ENCODE measurements at places on chromosomes 13 and 19.

DNA sequence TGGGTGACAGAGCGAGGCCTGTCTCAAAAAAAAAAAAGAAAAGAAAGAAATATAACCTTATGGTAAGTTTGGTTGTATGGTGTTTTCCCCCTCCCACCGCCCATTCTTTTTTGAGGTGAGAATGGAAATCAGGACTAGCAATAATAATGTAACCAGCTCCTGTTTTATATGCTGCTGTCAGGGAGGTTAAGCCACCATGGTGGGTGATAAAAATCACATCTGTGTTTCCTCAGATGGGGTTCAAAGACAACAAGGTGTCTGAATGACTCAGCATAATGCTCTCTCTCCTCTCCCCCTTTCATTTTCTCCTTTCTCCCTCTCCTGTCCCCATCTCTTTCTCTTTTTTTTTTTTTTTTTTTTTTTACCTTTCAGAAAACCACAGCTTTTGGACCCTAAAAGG lies 28.3 kb upstream of the GARRE1 start:
- no peak for DNase-seq

DNA sequence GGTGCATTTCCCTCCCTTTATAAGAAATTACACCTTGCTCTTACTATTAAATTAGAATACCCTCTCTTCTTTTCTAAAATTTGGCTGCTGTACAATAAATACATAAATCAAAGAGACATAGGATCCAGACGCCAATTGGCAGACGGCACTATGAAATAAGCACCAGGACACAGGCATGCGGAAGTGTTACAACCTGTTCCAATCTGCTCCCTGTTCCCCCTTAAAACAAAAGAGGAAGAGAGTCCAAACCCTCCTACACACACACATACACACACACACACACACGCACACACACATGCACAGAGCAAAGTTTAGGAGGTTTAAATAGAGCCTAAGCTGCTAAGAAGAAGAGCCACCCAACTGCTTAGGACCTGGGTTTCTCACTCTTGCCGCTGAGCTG lies 75.6 kb upstream of the ZNF507 start:
- no peak for DNase-seq

- DNase-seq = peak; percentile 86
Observed at GRCh38 chr19:46495786-46496099, at the start of gene PNMA8B. Gene PNMA8B (minus strand): TSS chr19:46495867. CDS start chr19:46495465, 402 bp downstream.

- DNase-seq = peak; percentile 76
Observed at GRCh38 chr19:1248139-1248785, at the start of gene MIDN. Gene MIDN (plus strand): TSS chr19:1248583. CDS start chr19:1250297, 1,714 bp downstream.

DNA sequence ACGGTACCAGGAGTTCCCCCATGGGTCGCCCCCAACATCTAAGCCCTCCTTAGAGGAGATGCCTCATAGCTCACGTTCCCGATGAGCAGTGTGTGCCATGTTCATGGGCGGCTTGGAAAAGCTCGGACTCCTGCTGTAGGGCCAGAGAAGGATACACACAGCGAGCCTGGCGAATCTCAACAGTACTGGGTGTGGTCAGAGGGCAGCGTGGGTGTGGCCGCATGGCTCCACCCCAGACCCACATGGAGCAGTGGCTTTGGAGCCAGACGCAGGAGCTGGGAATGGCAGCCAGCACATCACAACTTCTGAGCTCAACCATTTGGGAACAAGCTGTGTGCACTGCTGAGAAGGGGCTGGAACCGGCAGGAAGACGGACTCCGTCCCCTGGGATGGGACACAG lies 15.6 kb downstream of the CAPS start:
- DNase-seq = no peak

- no peak for DNase-seq
Observed at GRCh38 chr13:106100171-106100919, 435.1 kb downstream of the EFNB2 start.

GRCh38 chr19:47652285-47652684 lies 43.4 kb downstream of the BICRA start:
- DNase-seq = no peak

DNA sequence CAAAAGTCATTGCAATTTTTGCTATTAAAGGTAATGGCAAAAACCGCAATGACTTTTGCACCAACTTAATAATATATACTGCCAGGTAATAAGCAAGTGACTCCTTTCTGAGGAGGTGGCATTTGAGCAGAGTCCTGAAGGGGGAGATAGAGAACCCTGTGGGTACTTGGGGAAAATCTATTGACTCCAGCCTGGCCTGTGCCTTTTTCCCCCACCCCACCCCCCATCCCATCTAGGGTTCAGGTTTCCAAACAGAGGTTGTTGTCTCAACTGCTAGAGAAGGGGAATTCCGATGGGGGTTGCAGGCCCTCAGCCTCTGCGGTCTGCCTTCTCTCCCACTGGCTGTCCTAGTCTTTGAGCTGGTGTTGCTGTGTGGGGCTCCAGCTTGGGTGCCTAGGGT lies 11.5 kb downstream of the S1PR2 start:
- DNase-seq = no peak

- peak; percentile 89 for DNase-seq
Observed at GRCh38 chr13:76886292-76887075, at the start of gene KCTD12. Gene KCTD12 (minus strand): TSS chr13:76886405. CDS start chr13:76886148, 257 bp downstream.

- peak; percentile 74 for DNase-seq
Observed at GRCh38 chr19:12666265-12667048, at the start of the genes MAN2B1 and WDR83. Gene MAN2B1 (minus strand): TSS chr19:12666742. CDS start chr19:12666701, 41 bp downstream. Gene WDR83 (plus strand): TSS chr19:12666807. CDS start chr19:12669791, 2,984 bp downstream.

DNA sequence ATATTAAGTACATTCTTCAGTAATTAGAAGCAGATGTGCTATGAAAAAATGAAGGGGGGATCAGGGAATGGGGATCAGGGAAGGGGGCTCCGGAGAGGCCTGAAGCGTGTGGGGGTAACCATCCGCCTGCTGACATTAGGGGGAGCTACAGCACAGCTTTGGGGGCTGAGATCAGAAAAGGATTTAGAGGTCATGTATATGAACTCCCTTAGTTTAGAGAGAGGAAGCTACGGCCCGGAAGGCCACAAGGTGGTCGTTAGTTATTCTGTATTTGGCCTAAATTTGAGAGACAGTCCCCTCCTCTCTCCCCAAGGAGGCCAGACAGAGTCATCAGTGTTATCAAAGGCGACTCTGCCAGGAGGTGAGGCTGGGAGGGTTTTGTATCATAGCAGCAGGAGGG lies 99.0 kb downstream of the TM9SF2 start:
- DNase-seq = no peak

- DNase-seq = no peak
Observed at GRCh38 chr13:36917311-36917710, 2.7 kb downstream of the SMAD9 start.

GRCh38 chr13:73254827-73255226 lies 196.0 kb downstream of the KLF5 start:
- DNase-seq = no peak

GRCh38 chr13:68190818-68191217 lies 960.7 kb upstream of the PCDH9 start:
- no peak for DNase-seq

DNA sequence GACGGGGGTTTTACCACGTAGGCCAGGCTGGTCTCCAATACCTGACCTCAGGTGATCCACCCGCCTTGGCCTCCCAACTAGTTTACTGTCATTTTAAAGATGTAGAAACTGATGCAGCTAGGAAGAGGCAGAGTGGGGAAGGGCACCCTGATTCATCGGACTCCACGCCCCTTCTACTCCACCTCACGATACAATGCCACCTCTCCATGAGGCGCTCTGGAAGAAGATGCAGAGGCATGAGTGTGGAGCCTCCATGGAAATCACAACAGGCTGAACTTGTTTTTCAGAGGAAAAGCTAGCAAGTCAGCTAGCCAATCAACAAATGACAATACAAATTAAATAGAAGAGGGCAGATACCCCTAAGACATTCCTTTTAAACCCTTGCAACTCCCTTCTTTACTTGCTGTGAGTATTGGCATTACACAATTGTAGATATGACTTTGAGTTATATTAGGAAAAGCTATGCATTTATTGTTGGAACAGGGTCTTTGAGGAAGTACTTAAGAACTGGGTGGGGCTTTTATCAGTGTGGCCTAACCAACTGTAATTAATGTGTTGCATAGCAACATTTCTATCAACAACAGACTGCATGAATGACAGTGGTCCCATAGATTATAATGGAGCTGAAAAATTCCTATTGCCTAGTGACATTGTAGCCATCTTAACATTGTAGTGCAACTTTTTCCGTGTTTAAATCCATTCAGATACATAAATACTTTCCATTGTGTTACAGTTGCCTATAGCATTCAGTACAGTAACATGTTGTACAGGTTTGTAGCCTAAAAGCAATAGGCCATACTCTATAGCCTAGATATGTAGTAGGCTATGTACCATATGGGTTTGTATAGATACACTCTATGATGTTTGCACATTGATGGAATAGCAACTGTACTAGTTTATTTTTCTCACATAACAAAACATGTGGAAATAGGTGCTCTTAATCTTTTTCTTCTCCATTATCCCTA lies 17.6 kb downstream of the WDFY2 start:
- DNase-seq = no peak

GRCh38 chr13:99165753-99166587 lies 34.7 kb upstream of the UBAC2 start:
- DNase-seq = no peak

- DNase-seq = no peak
Observed at GRCh38 chr13:112120031-112120373, 53.1 kb downstream of the SOX1 start.

GRCh38 chr13:73187106-73187505 lies 128.3 kb downstream of the KLF5 start:
- no peak for DNase-seq

DNA sequence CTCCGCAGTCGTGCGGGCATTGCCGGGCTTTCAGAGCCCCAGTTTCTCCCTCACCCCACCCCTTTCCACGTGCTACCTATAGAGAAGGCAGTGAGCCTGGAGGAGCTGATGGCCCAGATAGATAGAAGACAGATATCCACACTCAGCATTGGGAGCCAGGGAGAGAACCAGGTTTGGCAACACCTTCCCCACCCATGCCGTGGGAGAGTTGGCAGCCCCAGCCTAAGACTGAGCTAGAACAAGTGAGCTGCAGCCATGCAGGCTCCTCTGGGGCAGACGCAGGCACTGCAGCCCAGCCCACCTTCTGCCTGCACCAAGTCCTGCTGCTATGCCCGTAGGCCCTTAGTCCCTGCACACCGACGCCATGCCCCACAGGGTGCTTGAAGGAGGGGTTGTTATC lies 10.3 kb upstream of the KRTDAP start:
- no peak for DNase-seq

- peak; percentile 44 for DNase-seq
Observed at GRCh38 chr13:20901668-20902437, 693 bp downstream of the XPO4 start.

- peak; percentile 73 for DNase-seq
Observed at GRCh38 chr13:93227280-93227877, 772 bp downstream of the GPC6 start.

DNA sequence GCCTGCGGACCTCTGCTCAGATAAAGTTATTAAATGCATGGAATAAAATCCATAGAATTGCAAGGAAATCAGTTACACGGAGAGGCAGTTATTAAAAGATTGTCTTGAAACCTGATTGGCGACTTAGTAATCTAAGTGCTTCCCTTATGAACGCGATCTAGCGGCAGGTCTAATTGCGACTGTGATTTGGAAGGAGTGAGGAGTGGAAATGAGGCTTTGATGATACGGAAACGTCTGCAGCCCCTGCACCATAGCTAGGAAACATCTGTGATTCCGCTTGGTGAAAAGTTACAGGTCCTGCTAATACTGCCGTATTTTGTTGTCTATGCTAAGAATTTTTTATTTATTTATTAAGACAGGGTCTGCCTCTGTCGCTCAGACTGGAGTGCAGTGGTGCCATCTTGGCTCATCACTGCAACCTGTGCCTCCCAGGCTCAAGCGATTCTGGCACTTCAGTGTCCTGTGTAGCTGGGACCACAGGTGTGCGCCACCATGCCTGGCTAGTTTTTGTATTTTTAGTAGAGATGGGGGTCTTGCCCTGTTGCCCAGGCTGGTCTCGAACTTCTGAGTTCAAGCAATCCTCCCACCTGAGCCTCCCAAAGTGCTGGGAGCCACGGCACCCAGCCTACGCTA lies 887 bp downstream of the NDUFS7 start:
- no peak for DNase-seq

GRCh38 chr19:48308631-48309586 lies 16.4 kb upstream of the EMP3 start:
- peak; percentile 61 for DNase-seq

- no peak for DNase-seq
Observed at GRCh38 chr13:97288486-97288900, 66.4 kb downstream of the MBNL2 start.

DNA sequence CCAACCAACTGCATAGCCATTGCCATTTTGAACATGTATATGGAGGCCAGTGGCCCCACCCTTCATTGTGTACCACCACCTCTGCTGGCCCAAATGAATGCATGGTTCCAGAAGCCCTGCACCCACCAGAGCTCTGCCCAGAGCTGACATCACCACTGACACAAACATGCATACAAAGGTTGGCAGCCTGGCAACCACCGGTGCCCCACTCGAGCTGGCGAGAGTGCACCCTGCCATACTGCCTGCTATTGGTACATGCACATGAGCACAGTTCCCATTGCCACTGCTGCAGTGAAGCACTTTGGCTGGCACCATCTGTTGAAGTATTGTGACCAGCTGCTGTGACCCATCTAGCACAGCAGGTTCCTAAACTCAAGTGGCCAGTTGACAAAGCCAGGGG lies 1564.9 kb downstream of the OLFM4 start:
- no peak for DNase-seq

- DNase-seq = no peak
Observed at GRCh38 chr13:83007226-83007625, 875.0 kb downstream of the SLITRK1 start.

DNA sequence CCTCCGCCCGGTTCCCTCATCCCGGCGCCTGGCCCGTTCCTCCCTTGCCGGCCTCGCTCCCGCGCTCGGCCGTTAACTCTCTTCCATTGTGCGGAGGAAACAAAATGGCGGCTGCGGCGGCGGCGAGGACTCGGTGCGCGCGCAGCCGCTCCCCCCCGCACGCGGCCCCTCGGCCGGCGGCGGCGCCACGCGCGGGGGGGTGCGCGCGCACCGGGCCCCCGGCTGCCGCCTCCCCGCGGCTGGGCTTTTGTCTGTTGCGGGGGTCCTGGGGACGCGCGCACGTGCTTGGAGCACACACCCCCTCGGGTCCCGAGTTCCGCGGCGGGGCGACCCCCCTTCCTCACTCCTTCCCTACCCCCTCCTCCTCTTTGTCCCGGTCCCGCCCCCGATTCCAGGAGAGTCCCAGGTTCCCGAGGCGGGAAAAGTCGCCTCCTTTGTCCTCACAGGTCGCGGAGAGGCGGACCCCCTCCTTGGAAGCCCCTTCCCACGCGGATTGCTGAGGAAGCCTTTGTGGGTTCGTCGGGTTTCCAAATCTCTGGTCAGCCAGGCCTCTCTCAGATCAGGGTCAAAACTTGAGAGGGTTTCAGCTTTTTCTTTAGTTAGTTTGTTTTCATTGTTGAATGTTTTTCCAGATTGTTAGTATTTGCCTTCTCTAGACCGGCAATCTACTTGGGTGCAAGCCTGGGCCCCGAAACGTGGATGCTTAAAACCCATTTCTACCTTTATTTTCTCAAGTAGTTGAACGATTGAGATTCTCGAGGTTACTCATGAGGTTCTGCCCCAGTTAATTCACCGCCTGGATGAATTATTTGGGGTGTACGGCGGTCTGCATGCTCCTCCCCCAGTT lies 687 bp downstream of the ILF3 start:
- peak; percentile 83 for DNase-seq

- DNase-seq = no peak
Observed at GRCh38 chr13:80036845-80037504, 304.0 kb downstream of the SPRY2 start.

- DNase-seq = no peak
Observed at GRCh38 chr19:46201454-46202310, 27.9 kb upstream of the IGFL1 start.
